ENCODE measurements at places on chromosomes 7 and 10. TPM values are rescaled to one million over a fixed set of nuclear protein-coding genes. Genes with fewer than 3 reads are reported as not detected.

GRCh38 chr7:88758381-88759229 is 895 bp upstream of the ZNF804B start:
- DNase-seq = no peak

DNA sequence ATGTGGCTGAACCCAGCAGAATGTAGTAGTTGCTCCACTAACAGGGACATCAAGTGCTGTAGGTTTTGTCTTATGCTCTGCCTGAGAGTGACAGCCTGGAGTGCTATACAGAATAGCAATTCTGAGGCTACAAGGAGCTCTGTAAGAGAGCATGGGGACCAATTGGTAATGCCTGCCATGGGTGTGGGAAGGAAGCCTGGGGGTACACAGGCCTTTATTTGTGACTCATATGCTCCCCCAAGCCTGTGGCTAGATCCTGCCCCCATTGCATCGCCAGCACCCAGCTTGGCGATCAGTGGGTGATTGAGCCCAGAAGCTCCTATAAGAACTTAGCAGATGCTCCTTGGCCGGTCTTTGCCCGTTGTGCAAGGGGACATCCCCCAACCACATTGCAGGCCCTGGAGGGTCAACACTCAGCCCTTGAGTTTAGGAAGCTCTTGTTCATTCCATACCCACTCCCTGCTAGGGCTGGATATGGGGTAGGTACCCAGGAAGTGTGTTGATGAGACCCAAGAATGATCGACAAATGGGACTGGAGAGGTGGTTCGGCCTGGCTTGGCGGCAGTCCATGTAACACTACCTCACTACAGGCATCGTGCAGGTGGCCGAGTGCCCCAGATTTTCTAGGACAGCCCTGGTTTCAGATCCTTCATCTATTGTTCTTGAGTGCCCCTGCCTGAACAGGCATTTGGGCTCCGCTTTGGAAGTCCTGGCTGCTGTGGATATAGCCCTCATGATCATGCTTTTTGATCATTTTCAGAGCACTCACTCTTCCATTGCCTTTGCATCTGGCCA is 37.7 kb downstream of the ZMIZ1 start:
- no peak for DNase-seq

- no peak for DNase-seq
These were observed 8.5 kb upstream of the NFE2L3 start for GRCh38 chr7:26143298-26144048.

- DNase-seq = no peak
These were observed 818.0 kb downstream of the PHTF2 start for GRCh38 chr7:78616539-78616938.

- DNase-seq = no peak
These were observed 30.0 kb upstream of the AP5Z1 start for GRCh38 chr7:4745265-4745919.

GRCh38 chr10:95403700-95404461 is 113.1 kb upstream of the PDLIM1 start:
- no peak for DNase-seq

DNA sequence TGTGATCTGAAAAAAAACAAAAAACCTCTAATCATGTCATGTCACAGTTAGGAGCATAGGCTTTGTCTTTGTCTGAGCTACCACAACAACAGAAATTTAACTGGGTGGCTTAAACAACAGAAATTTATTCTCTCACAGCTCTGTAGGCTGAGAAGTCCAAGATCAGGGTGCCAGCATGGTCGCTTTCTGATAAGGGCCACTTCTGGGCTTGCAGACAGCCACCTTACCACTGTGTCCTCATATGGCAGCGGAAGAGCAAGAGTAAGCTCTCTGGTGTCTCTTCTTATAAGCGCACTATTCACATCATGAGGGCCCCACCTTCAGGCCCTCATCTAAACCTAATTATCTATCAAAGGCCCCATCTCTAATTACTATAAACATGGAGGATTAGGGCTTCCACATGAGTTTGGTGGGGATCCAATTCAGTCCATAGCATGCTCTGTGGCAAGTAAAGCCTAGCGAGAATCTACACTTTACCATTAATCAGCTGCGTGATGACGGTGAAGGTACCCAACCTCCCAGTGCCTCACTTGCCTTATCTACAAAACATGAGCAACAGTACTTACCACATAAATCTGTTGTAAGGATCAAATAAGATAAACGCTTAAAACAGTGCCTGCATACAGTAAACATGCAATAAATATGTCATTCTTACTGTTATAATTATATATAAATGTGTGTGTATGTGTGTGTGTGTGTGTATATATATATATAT is 17.3 kb downstream of the ZNF438 start:
- DNase-seq = no peak

- no peak for DNase-seq
These were observed 11.2 kb upstream of the CUZD1 start for GRCh38 chr10:122856902-122857301.

- DNase-seq = no peak
These were observed 218.2 kb downstream of the MGMT start for GRCh38 chr10:129685271-129685670.

- DNase-seq = peak; percentile 92
These were observed at the start of gene UBE2D4 for GRCh38 chr7:43925984-43926797. Gene UBE2D4 (plus strand): TSS chr7:43926436. CDS start chr7:43926533, 97 bp downstream.

DNA sequence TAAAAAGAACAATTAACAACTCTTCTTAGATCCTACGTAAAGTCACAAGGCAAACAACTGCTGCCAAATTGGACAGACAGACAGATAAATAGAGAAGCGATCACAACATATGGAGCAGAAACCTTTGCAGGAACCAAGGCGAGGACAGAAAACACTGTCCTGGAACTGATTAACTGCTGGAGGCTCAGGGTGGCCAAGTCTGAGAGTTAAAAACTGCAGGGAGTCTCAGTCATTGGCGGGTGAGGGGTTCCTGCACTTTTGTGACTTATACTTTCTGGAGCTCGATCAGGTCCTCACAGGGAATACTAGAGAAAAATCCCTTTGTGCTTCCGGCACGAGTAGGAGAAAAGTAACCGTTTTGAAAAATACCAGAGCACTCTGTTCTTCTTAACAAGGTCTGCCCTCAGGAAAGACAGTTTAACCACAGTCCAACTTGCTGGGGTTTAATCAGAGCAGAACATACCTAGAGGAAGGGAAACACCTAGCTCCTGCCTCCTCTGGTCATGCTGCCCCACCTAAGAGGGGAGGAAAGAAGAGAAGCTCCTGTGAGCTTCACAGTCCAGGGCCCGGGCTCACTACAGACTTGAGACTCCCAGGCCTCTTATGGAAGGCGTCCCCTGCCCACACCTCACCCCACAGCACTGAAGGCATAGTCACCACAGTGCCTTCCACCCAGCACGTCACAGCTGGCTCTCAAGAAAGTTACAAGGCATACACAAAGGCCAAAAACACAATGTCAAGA is 74.9 kb downstream of the LARP4B start:
- no peak for DNase-seq

- no peak for DNase-seq
These were observed 65.5 kb downstream of the PYROXD2 start for GRCh38 chr10:98349508-98349922.

GRCh38 chr7:30733216-30733615 is 18.7 kb upstream of the INMT start:
- no peak for DNase-seq

DNA sequence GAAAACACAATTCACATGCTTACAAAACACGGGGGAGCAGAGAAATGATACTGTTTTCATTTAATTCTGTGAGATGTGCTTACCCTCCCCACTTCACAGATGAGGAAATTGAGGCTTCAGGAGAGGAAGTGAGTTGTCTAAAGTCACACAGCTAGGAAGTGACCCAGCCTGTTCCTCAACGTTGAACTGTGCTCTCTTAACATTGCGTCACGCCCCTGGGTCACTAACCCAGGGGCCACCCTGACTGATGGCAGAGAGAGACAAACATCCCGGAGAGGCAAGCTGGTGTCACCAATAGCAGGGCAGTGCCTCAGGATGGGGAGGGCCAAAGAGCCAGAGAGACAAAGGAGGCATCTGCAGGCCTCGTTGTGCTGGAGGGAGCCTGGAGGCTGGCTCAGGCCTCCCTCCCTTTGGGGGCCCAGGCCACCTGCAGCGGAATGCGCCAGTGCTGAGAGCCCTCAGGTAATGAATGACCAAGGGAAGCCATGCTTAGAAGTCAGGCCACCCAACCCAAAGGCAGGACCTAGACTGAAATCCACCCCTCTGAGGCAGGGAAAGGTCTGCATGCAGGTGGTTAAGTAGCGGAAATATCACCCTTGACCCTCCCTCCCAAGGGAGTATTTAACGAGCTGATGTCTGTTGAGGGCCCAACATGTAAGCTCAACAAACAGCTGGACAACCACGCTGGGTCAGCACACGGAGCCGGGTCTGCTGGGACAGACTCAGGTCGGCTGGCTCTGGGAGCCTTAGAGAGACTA is 81.3 kb downstream of the C10orf105 start:
- DNase-seq = peak; percentile 75

- peak; percentile 32 for DNase-seq
These were observed 133.8 kb upstream of the PLXNA4 start for GRCh38 chr7:132709971-132710567.

- DNase-seq = peak; percentile 24
These were observed 171.3 kb upstream of the HPS1 start for GRCh38 chr10:98617906-98618520.

DNA sequence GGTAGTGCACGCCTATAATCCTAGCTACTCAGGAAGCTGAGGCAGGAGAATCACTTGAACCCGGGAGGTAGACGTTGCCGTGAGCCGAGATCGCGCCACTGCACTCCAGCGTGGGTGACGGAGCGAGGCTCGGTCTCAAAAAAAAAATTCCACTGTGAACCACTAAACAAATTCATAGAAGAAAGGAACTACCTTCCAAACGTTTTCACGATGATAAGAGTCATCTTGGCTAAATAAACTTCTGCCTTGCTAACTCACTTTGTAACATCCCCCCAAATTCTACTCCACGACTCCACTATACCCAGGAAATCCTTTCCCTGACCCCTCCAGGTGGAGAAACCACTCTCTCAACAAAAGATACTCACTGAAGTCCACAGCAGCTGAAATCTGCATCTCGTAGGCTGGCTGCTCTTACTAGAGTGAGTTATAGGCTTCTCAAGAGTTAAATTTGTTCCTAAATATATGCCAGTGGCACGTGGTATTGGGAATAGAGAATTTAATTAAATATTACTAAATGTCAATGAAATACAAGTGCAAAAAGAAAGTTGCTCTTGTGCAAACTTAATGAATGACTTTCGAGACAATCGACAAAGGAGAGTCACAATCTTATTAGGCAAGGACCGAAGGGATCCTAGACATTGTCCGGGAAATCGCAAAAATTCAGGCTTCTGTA is 1.6 kb upstream of the GTF2I start:
- DNase-seq = no peak

DNA sequence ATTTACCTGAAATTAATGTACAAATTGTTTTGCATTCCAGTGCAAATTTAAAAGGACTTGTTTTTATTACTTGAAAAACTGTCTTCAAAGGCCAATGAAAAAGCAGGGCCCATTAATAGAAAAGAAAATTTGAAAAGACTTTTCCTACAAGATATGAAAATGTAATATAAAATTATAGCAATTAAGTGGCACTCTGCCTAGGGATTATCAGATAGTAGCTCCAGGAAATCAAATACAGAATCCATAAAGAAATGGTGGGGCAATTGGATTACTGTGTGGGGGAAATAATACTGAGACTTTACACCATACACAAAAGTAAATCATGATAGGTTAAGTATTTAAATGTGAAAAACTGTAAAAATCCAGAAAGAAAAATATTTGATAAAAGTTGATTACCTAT is 89.7 kb downstream of the GLCCI1 start:
- no peak for DNase-seq

GRCh38 chr10:30176776-30177533 is 117.6 kb upstream of the JCAD start:
- DNase-seq = no peak

GRCh38 chr7:144036302-144036885 is 12.4 kb upstream of the OR2A5 start:
- DNase-seq = no peak

GRCh38 chr7:68922850-68923249 is 675.4 kb upstream of the AUTS2 start:
- no peak for DNase-seq

- no peak for DNase-seq
These were observed 304.2 kb downstream of the SDK1 start for GRCh38 chr7:3605222-3605621.

DNA sequence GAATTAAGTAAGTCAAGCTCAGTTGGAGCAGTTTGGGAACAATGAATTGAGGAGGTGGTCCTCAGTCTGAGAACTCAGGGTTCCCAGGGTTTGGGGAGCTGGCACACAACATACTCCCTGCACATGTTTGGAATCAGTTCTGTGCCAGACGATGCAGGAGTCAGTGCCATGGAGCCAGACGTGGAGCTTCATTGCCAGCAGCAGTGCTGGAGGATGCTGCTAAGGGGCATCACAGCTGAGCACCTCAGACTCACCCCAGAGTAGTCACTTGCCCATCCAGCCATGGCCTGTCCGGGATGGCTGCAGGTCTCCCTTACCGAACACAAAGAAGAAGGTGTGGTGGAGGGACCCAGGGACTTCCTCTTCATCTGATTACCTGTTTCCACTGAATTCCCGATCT is 7.9 kb downstream of the GIMAP5 start:
- no peak for DNase-seq

DNA sequence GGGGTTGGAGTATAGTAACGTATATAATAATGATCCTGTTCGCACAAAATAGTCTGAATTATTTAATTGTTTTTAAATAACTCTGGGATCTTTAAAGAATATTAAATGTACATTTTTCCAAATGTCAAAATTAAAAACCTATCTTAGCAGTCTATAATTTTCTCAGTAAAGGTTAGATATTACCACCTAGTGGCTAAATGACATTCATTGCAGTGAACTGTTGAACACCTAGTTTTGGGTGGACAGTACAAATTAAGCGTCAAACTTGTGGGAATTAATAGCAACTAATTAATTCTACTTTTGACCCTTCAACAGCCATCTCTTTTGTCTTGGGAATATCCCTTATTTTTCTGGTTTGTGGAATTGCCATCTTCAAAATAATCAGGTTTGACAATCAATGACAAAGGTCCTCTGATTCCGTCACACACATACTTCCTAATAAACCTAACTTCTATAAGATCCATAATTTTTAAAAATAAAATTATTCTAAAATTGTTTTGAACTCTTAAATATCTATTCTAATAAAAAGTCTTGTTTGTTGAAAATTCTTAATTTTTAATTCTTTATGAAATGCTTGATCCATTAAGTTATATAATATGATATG is 165.7 kb downstream of the SEMA3D start:
- DNase-seq = no peak

DNA sequence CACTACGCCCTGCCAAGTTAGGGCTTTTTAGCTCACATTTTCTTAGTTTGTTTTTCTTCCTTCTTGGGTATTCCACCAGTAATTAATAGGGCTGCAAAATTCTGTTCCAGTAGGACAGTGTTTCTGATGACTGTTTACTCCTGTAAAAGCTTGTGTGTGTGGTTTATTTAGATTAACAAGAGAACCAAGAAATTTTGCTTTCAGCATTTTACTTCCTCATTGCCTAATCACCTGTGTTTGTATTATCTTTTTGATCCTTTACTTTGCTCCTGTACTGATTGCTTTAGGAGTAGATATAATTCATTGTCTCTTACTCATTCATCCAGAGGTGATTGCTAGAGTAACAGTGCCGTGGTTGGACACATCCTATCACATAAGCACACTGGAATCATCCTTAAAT is 27.7 kb downstream of the TDRD1 start:
- DNase-seq = no peak

Gene UBN2
- 1.00 TPM for polyA plus RNA-seq

Gene TOMM7
- polyA plus RNA-seq = 412 TPM

Gene AS3MT
- polyA plus RNA-seq = 3.6 TPM

Gene PNLIPRP3
- not detected for polyA plus RNA-seq

Gene ACTL6B
- 1.4 TPM for polyA plus RNA-seq

Gene ZNF804B
- polyA plus RNA-seq = not detected

Gene NODAL
- not detected for polyA plus RNA-seq

All from stomach (tissue), 19 donors.